GM13977 (cell line): ENCODE measurements at places on chromosomes 2 and 18.

GRCh38 chr2:200121931-200122330, 166.5 kb downstream of the MAIP1 start:
- DNase-seq, result no peak

- peak; percentile 58 for DNase-seq
These were observed 9.8 kb upstream of the MREG start for GRCh38 chr2:216023055-216023648.

- no peak for DNase-seq
These were observed 154.4 kb downstream of the DDX1 start for GRCh38 chr2:15745907-15746702.

DNA sequence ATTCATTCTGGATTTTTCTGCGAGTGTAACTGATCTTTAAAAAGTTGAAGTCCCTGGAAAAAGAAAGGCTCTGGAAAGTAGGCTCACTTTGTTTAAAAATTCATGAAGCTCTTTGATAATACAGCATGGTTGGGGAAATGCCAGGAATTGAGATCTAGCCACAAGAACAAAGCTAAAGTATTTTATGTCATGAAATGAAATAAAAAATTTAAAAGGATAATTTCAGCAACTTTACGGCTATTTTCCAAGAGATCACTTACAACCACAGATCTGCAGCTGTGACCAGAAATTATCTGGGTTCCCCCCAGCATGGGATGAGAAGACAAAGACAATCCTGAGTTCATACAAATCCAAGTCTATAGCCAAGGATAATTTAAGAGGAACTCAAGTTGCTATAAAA, 25.3 kb upstream of the RFX8 start:
- no peak for DNase-seq

- DNase-seq, result no peak
These were observed 41.8 kb downstream of the SLC14A1 start for GRCh38 chr18:45765796-45766195.

GRCh38 chr2:228181098-228182019, at the start of gene SPHKAP:
Gene SPHKAP, minus strand, starts transcription at chr2:228181687. Its CDS starts 89 bp downstream, at chr2:228181598.
- DNase-seq, result no peak

- no peak for DNase-seq
These were observed 2.4 kb downstream of the OXER1 start for GRCh38 chr2:42761554-42761953.

GRCh38 chr18:60984510-60984909, 348.7 kb upstream of the CDH20 start:
- no peak for DNase-seq

DNA sequence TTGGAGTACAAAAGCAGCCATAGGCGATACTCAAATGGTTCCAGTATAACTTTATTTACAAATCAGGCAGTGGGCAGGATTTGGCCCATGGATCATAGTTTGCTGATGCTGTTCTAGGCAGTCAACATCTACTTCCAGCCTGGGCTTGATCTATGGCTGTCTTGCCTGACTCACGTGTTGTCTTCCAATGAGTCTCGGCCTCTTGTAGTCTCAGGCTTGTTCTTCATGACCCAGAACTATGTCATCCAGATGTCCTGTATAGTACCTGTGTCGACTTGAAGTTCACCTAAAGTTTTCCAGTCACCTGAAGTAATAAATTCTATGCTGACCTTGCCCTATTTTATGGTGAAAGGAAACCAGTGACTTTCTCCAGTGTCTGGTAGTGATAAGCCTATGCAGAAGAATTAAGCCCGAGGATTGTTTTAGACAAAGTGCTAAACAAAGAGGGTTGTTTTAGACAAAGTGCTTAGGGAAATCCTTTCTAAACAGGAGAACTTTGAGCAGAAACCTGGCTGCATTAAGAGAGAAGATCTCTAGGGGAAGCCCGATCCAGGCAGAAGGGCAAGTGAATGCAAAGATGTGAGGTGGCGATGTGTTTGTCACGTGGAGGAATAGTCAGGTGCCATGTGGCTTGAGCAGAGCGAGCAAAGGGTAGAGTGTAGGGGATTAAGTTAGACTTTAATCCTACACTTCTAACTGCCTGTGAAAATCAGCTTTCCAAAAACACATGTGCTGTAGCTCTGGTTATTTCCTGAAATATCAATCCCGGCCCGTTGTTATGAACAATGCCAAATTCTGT, 8.5 kb upstream of the THNSL2 start:
- no peak for DNase-seq

- DNase-seq, result no peak
These were observed 63.3 kb upstream of the CSRNP3 start for GRCh38 chr2:165406173-165406572.

DNA sequence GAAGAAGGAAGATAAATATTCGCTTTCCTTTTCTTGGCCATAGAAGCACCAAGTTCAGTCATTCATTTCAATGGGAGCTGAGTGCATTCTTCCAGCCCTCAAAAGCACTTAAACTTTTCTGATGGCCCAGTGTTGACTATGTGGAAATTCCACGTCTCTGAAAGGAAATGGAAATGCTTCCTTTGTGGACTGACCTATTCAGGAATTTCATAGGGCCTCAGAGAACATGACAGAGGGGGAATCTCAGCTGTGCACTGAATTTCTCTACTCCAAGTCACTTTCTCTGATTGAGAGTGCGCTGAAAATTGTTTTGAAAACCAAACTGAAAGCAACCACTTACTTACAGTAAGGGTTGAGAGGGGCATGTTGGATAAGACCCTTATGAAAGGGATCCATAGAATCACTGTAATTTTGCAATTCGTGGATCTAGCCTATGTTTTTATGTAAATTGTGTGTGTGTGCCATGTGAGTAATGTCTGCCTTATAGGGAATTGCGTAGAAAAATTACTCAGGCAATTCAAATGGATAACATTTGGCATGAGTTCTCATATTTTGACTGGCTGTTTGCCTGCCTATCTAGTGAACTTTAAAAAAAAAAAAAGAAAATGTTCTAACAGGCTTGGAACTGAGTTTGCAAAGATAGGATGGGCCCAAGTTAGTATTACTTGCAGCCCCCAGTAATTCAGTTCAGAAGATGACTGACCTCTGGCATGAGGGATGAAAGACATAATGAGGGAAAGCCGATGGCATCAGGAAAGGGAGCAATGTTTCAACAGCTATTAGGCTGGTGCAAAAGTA, 437.0 kb downstream of the PTPRM start:
- DNase-seq, result no peak

- DNase-seq, result no peak
These were observed 194.1 kb downstream of the SMAD7 start for GRCh38 chr18:48756511-48757226.

DNA sequence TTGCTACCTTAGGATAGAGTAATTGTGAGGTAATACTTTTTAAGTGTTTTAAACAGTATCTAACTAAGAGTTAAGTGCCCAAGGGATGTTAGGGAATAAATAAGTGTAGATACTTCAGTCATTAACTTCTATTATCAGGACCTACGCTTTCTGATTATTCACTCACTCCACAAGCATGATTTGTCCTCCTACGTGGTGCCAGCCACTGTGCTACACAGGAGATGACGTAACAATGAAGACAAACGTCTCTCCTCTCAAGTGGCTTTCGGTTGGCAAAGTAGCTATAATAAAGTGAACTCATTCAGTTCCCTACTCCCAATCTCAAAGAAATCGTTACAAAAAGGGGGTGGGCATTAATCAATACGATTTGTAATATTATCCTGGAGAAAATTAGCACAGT, 100.9 kb upstream of the SETBP1 start:
- DNase-seq, result no peak

- no peak for DNase-seq
These were observed 3.3 kb downstream of the DYSF start for GRCh38 chr2:71456617-71457016.

DNA sequence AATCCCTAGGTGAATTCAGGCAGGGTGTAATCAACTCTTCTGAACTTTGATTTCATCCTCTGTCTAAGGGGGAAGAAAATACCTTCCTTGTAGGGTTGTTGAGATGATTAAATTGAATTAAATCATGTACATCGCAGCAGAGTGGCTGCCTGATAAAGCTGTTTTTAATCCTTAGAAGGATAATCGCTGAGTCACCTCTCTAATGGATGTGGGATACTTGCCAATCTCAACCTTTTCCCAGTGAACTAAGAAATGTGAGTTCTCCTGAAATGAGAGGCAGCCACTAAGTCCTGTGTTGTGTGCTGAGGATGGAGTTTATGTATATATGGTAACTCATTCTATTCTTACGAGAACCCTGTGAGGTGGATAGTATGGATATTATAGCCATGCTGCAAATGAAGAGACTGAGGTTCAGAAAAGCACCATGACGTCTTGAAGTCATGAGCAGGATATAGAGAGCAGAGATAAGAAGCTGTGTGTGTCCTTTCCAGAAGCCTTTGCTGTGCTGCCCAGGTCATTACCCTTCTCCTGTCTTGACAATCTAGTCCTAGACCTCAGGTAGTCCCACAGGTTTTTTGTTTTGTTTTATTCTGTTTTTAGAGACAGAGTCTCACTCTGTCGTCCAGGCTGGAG, 93.3 kb downstream of the HNRNPLL start:
- no peak for DNase-seq

DNA sequence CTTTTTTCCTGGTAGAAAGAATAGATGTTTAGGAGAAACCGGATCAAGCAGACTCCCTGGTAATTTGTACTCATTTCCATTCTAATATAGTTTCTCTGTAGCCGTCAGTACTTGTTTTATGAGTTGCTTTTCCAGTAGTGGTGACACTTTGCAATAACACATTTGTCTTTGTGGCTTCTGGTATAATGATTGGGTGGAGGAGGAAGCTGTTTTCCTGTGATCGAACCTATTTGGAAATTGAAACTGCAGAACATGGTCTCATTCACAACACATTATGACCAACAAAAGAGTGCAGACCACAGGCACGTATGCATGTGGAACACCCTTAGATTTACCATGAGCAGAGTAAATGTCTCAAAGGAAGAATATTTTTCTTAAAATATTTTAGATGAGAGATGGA, 7.6 kb upstream of the SERPINB12 start:
- no peak for DNase-seq

- DNase-seq, result no peak
These were observed 1.1 kb downstream of the MARCHF4 start for GRCh38 chr2:216370961-216371712.

DNA sequence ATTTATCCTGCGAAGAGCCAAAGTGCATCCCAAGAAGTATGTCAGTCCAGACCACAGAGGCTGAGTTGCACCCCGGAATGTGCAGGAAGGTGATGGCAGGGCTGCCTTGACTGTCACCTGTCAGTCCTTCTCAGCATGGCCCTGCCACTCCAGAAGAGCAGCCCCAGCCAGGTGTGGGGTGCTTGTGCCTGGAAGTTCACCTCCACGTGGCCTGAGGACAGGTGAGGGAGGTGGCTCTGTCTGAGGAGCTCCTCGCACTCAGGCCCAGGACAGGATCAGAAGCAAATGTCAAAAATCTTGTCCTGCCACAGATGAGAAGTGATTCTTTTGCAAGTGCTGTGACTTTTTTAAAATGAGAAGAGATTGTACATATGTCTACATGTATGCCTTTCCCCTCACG, 31.4 kb upstream of the B3GNT7 start:
- no peak for DNase-seq

DNA sequence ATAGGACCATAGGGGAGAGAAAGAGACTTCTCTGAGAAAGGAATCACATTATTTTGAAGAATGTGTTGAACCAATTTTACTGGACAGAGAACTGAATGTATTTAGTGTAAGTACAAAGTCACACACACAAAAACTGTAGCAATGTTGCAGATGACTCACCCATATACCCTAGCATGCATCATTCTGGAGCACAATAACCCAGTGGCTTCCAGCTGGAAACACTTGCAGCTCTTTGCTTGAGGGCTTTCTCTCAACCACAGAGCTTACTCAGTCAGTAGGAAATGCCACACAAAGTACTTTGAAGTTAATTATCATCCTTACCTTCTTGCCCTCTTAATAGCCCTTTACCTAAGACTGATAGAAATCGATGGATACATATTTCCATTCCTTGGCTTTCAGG, 760.0 kb upstream of the FSHR start:
- DNase-seq, result no peak

DNA sequence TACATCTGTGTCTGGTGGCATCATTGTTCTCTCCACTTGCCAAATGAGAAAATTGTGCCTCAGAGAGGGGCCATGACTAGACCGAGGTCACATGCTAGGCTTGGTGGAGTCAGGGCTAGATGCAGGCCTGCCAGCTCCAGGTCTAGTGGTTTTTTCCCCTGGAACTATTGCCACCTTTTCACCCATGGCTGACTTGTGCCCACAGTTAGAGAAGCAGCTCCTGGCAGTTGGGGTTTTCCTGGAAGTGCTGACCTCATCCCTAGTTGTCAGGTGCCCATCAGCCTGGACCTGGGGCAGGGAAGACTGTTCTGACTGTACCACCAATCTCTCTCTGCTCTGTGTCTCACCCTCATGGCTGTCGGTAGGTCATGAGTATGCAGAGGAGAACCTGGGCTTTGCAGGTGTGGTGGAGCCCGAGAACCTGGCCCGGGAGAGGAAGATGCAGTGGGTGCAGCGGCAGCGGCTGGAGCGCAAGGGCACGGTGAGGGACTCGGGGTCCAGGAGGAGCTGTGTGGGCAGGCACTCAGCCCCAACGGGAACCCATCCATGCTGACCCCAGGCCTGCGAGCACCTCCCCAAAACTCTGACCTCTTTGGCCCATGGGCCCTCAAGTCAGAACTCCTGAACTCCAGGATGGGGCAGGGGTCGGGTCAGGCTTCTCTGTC, 12.4 kb upstream of the CATIP start:
- no peak for DNase-seq

DNA sequence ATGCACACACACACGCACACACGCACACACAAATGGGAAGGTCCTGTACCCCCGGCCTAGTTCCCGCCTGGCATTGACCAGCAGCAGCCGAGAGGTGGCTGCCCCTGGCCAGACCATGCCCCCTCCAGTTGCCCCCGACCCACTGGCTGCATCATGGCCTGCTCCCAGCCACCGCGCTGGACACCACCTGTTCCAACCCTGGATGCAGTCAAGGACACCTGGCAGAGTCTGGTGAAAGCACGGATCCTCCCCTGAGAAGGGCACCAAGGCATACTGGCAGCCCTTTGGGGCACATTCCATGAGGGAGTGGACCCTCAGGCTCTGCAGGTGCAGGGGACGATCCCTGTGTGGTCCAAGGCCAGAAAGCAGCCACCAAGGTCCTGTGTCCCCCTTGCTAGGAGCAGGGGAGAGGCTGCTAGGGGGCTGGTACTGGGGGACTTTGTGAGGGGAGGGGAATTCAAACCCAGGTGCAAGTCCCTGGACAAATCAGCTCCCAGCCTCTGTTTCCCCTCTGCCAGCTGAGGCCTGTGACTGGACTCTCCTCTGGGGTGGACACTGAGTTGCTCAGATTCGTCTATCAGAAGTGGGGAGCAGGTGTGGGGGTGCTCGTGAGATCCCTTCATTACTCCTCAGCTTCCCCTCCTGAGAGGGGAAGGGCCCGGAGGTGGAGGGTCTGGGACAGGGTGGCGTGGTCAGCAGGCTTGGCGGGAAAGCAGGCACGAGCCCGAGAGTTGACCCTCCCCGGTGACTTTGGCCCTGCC, 3.5 kb downstream of the ESPNL start:
- no peak for DNase-seq
